ENCODE measurements at places on chromosomes 16 and 17.

- DNase-seq = no peak
These were observed 4.2 kb downstream of the FBRS start for GRCh38 chr16:30662449-30662848.

DNA sequence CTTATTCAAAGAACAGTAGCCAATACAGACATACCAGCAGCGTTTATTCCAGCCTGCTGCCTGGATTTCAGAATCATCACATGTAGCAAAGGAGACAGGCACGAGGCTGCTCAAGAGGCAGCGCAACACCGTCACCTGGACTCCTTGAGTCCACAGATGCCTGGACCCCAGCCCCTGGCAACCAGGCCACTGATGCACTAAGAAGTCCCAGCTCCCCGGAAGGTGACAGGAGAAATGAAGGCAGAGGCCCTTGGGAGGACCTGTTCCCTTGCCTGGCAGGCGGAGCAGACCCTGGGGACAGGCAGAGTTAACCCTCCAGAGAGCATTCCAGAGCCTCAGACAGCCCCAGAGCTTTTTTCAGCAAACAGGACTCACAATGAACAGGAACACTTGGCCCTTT, 16.5 kb downstream of the SMIM5 start:
- no peak for DNase-seq

DNA sequence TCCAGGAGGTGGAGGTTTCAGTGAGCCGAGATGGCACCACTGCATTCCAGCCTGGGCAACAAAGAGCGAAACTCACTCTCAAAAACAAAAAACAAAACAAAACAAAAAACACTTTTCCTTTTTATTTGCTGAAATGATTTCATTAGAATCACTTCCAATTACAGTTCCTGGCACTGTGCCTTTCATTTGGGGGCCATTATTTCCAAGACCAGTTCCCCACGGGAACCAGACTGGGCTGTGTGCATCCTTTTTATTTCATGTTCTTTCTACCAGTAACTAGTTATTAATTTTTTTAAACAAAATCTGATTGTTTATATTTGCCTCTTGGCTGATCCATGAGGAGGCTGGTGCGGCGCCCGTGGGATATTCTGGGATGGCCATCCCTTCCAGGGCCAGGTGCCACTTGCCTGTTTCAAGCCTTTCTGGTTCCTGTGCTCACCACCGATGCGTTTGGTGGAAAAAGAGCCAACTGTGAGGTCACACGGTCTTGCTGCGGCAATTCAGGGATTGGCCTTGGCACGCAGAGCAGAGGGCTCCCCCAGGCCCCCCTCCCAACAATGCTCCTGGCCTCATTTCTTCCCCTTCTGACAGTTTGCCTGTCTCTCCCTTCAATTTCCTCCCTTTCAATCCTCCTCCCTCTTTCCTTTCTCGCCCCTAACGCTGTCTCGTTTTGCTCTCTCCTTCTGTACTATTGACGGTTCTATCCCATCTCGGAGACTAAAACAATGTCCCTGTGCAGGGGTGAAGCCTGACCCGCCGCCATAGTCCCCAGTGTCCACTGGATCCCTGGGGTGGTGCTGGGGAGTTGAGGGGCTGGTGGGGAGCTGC, 13.4 kb downstream of the UBALD1 start:
- DNase-seq = no peak

DNA sequence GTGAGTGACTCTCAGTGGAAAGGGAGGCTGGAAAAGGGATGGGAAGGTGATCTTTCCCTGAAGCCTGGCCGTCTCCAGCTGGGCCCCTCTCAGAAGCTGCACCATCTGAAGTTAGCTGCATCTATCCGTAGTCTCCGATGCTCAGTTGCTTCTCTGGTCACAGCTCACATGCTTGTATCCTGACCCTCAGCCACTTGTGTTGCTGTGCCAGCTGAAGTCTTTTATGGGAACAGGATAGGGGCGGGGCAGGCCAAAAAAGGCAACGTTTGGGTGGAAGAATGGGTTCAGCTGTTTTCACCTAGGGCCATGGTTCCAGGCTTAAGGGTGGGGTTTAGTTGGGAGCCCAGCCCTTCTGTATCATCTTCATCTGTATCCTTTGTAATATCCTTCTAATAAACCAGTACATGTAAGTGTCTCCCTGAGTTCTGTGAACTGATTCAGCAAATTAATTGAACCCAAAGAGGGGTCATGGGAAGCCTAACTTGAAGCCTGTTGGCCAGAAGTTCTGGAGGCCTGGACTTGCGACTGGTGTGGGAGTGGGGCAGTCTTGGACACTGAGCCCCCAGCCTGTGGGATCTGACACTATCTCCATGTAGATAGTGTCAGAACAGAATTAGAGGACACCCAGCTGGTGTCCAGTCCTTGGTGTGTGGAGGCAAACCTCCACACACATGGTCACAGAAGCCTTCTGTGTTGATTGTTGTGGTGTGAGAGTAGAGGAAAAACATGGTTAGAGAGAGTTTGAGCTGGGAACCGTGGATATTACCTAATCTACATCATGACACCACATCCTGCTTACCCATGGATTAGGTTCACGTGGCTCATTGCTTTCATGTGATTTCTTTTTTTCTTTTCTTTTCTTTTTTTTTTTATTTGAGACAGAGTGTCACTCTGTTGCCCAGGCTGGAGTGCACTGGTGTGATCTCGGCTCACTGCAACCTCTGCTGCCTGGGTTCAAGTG, 49.3 kb upstream of the FBXO47 start:
- DNase-seq = no peak

- no peak for DNase-seq
These were observed 43.7 kb upstream of the ZNF750 start for GRCh38 chr17:82883419-82884031.

GRCh38 chr17:9802697-9803096, 11.3 kb upstream of the DHRS7C start:
- DNase-seq = no peak

- no peak for DNase-seq
These were observed 242.1 kb upstream of the TNRC6C start for GRCh38 chr17:77716289-77716926.

DNA sequence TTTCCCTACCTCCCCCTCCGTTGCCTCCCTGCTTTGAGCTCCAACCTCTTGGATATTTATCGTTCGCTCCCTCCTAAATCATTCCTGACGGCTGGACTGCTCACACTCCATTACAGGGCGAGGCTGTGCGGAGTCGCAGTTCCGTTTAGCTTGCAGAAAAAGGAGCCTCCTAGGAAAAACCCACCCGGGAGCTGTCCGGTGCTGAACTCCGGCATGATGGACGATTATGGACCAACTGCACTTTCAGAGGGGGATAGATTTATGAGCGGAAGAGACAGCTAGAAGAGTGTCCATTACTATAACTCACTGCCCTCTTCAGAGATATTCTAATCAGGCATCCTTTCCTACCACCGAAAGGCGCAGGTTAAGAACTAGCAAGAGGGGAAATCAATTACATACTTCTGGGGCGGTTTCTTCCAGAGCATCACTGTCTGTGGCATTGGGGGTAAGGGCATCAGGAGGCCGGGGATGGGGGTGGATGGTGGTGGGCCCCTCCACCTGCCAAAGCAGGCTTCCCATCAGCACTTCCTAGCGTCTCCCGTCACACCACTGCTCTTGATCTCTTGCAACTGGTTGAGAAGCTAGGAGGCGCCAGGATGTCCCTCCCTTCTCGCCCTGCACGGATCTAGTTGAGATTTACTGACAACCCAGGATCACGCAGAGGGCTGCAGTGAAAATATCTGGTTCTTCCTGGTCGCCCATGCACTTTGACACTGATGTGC, 251.2 kb downstream of the ENGASE start:
- peak; percentile 18 for DNase-seq

- peak; percentile 79 for DNase-seq
These were observed 2.5 kb downstream of the TTLL6 start for GRCh38 chr17:48814504-48814903.

DNA sequence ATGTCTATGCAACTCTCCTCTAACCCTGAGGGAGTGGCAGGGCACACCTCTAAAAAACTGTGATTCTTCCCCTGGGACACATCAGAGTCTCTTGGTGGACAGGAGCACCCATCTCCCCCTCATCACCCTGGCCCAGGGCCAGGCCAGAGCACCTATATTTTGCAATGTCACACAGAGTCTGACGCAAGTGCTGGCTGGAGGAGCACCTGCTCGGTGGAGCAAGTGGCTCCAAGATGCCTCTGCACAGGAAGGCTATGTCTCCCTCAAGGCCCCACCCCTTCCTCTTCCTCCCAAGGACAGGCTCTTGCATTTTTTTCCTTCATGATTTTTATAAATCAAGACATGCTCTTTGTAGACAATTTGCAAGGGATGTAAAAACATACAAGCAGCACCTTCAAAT, 13.3 kb downstream of the SNN start:
- DNase-seq = no peak

- no peak for DNase-seq
These were observed 75.4 kb downstream of the DNAH3 start for GRCh38 chr16:21075252-21075651.

- DNase-seq = peak; percentile 38
These were observed 10.6 kb upstream of the NUDT16L1 start for GRCh38 chr16:4682616-4683254.

DNA sequence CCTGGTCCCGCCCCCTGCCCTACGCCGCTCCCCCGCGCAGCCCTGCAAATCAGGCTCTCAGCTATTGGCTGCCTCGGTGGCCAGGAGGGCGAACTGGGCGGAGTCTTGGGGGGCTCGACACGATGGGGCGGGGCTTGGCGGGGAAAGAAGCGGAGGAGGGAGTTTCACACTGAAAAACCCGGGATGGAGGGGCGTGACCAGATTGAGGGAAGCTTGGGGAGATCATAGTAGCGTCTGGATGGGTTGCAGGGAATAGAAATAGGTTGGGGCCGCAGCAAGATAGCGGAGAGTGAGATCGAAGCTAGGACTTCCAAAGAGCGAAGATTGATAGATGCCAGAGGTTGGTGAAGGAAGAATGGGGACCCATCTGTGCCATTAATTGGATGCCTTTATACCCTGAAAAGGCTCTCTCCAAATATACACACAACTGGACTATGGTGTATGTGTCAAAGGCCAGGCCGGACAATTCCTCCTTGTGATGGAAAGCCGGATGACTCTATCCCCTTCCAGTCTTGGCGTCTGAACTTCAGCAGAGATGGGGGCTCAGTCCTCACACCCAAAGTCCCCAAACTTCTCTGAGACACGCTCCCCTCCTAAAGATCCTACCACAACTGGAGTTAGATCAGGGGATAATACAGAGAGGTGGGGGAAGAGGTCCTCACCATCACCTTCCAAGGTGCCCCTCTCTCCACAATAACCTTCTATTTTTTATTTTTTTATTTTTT, 376 bp upstream of the STAC2 start:
- DNase-seq = peak; percentile 98

DNA sequence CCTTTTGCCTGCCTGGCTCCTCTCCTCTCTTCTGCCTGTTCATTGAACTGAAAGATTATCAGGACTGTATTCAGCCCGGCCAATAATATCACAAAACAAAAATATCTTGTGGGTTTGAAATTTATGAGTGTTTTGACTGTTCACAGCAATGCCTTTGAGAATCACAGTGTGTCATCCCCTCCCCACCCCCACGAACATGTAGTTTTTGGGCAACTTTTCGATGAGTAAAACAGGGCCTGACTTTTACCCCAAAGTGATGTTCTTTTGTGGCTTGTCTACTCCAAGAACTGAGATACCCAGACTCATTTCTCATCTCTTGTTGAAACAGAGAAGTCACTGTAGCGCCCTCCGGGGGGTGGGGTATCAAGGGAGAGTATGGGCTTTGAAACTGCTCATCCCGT, 675.7 kb downstream of the WWOX start:
- no peak for DNase-seq

- no peak for DNase-seq
These were observed 73.7 kb upstream of the ZNF750 start for GRCh38 chr17:82913304-82914043.

DNA sequence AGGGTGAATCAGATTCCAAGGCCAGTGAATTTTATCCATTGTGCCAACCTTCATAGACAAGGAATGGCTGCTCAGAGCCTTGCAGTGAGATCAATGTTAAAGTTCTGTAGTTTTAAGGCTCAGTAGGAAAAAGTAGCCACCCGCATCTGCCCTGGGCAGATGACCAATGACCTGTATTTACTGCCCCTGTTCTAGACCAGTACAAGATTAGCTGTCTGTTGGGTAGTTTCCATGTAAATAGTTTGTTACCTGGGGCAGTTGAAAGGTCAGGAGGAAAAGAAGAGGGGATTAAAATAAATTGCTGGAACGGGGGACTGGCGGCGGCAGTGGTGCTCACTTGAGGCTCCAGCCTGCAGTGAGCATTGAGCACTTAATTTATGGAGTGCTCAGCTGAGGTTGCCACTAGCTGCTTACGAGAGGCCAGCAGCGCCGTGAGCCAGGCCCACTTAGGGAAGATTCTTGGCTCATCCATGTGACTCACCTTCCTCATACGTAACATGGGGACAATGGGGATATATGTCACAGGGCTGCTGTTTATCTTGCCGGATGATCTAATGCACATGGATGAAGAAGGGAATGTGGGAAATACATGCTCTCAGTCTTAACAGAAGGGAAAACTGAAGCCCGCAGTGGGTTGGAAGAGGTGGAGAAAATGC, 10.7 kb upstream of the NOS2 start:
- no peak for DNase-seq

GRCh38 chr16:86876499-86876898, 298.1 kb downstream of the FOXL1 start:
- no peak for DNase-seq

GRCh38 chr16:25656639-25657038, 35.1 kb upstream of the HS3ST4 start:
- no peak for DNase-seq

DNA sequence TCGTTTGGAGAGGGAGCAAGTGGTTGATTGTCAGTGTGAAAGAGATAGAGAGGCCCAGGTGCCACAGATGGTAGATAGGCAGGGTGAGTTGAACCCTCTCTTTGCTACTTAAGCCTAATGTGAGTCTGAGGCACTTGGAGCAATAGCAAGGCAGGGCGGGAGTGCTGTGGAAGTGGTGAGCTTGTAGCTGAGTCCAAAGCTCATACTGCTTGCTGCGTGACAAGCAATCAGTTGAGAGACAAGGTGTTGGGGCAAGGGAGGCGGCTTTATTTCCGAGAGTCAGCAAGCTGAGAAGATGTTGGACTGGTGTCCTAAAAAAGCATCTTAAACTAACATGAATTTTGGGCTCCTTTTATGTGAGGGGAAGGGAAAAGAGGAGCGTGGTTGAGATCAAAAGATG, 112.9 kb upstream of the ZKSCAN2 start:
- DNase-seq = no peak

GRCh38 chr17:1111599-1112443, 68.0 kb downstream of the ABR start:
- no peak for DNase-seq

DNA sequence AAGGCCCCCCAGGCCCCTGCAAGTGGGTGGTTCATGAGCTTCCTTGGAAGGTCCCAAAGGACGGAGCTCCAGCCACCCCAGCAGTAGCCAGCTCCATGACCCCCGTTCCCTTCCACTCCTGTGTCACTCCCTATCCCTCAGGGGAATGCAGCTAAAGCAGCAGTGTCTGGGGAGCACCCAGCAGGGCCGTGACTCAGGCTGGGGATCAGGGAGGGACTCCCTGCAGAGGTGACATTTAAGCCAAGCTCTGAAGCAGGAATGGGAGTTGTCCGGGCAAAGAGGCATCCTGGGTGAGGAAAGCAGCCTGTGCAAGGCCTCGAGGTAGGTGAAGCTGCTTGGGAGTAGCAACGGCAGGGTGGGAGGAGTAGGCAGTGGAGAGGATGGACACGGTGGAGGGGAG, 11.1 kb upstream of the NPTX1 start:
- no peak for DNase-seq

- no peak for DNase-seq
These were observed 31.6 kb downstream of the NTN1 start for GRCh38 chr17:9052921-9053320.

Data from NCI-H82 (cell line).